ENCODE measurements at places on chromosomes 2 and 18. TPM values are rescaled to one million over a fixed set of nuclear protein-coding genes. Genes with fewer than 3 reads are reported as not detected.
A peak's percentile ranks its signal among the peaks of the same experiment; 100 is the strongest.

GRCh38 chr2:200640176-200640575, 54.4 kb downstream of the AOX1 start:
- DNase-seq = no peak
- no peaks in the 10 kb centered on the region for H3K27me3 ChIP-seq
- no peak overlapping the region for H3K27ac ChIP-seq

Gene ACADL
- not detected for total RNA-seq

DNA sequence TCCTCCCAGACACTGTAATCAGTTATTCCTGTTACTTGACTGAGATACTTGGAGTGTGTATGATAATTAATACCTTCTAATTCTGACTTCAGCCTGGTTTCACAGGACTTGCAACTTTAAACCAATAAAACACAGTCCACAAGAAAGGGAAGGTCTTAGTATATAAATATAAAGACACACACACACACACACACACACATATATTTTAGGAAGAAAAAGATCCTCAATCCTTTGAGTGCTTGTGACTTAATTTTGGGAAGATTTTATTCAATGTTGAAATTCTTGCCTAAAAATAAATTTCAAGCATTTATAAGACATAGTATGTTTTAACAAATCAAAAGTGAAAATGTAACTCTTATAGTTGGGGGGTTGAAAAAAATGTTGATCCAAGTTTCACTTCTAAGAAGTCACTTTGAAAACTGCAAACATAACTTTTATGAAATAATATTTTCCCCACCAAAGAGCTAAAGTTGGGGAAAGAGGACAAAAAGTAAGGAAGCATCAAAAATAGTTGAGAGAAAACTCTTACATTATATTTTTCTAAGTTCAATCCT, 824 bp upstream of the VPS54 start:
- no peak for DNase-seq
- peak overlapping the region; percentile 68 for H3K4me3 ChIP-seq
- no peaks in the 10 kb centered on the region for H3K36me3 ChIP-seq
- peak overlapping the region; percentile 89 for H3K27ac ChIP-seq
- peaks cover 3% of the 10 kb centered on the region for H3K4me1 ChIP-seq

DNA sequence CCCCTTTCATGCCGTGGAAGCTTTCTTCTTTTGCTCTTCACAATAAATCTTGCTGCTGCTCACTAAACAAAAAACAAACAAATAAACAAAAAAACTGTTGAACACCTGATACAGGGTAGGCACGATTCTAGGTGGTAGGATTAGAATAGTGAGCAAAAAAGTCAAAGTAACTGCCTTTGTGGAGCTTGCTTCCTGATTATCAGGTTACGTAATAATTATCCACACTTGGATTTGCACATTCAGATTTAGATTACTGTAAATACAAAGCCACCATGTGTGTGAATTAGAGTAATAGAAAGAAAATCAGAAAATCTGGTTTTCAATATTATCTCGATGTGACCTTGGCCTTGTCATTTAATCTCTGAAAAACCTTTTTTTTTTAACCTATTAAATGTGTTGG, 307.1 kb downstream of the NRXN1 start:
- H3K4me3 ChIP-seq = no peak overlapping the region
- H3K36me3 ChIP-seq = no peaks in the 10 kb centered on the region
- H3K27me3 ChIP-seq = no peaks in the 10 kb centered on the region
- DNase-seq = no peak
- no peaks in the 10 kb centered on the region for H3K4me1 ChIP-seq

Gene CTNNA2
- not detected for total RNA-seq

GRCh38 chr2:232761301-232761907, 15.0 kb downstream of the KCNJ13 start:
- no peaks in the 10 kb centered on the region for H3K27me3 ChIP-seq
- H3K27ac ChIP-seq = no peak overlapping the region

Data from HCT116 (cell line).